GM13976 (cell line): ENCODE measurements at places on chromosomes 11 and 22.

DNA sequence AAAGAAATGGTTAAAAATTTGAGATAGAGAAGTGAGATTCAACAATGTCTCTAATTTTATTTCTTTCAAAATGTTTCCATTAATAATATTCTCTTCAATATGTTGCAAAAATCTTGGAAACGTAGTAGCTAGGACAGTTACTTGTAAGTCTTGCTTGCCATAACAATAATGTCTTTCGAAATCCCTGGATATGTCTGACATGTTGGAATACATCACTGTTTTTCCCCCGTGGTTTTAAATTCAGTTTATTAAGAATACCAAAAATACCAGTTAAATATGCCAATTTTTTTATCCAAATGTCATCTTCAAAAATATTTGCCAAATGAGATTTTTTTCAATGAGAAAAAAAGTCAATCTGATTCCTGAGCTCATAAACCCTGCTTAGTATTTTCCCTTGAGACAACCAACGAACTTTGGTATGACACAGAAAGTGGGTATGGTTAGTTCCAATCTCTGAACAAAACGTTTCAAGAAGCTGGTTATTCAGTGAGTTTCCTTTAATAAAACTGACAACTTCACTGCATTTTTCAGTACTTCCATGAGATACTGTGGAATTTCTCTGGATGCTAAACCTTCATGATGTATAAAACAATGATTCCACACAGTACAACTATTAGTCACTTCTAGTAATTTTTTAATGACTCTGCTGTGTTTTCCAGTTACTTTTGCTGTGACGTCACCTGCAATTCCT is 36.7 kb upstream of the AMPD3 start:
- DNase-seq, result no peak

DNA sequence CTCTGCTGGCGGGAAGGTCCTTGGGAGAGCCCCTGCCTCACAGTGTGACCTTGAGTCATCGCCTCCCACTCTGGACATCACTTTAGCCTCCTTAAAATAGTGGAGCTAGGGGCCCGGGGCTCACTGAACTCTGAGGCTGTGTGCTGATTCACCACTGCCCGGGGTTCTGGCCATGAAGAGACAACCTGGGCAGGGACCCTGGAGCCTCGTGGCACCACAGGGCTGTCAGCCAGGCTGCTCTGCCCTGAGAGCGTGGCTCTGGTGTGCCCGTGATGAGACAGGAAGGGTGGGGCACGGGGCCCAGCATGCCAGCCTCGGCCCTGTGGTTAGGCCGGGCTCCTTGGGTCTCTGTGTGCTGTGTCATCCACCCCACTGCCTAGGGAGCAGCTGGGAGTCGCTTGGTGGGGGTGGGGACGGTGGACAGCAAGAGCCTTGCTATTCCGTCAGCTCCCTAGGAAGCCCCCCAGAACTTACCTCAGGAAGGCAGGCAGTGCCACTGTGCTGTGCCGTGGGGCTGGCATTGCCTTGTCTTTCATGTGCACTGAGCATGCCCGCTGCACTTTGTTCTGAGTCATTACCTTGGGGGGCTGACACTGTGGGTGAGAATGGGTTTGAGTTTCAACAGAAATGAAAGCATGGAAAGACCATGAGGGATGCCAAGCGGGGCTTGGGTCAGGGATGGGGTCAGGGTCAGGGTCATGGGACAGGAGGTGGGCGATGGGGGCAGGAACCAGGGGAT is 31.7 kb downstream of the TPCN2 start:
- no peak for DNase-seq

DNA sequence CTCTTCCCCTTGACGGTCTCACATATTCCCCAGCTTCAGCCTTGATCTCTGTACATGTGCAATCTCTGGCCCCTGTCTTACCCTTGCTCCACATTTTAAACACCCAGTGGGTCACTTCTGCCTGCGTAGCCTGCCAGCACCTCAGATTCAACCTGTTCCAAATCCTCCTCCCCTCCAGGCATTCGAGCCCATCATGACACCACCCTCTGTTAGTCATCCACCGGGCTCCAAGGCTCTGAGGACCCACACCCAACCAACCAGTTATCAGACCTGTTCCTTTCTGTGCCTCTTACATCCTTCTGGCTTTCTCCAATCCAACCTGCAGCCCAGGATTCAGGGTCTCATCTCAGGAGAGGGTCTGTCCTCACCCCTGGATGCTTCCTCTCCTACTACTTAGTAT is 119.8 kb upstream of the TBCEL start:
- no peak for DNase-seq

DNA sequence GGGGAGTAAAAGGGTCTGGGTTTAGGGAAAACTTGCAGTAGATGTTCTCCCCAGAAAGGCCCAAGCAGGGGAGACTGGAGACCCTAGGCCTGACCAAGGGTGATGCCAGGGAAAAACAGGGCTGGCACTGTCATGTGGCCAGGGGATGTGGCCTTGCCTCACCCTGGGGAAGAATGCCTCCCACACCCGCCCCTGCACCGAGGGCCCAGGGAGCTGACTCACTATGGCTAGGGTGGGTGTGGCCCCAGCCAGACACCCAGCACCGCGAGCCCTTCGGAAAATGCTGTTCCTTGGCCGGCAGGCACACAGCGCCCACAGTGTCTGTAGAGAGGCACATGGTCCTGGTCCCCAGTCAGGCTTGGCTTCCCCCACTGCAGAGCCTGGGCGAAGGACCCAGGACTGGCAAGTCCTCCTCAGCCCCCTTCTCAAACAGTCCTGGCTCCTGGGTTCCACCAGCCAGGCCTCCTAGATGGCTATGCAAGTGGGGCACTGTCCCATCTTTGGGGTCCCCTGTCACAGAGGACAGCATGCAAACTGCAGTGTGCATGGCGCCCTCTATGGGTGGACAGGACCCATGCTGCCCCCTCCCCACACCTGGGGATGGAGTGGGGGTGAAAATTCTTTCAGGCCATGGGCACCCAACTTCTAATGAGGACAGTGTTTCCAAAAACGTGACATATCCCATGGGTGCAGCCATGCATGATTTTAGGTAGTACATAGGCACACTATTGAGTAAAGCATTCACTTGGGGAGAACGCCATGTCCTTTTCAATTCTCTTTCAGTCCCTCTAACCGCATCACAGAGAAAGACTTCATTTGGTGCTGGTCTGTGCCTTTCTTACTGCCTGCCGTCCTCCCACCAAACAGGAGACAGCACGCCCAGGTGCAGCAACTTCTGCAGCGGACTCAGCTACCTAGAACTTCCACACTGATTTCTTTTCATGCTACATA is 15.2 kb downstream of the TMPRSS5 start:
- DNase-seq, result peak; percentile 61

- DNase-seq, result no peak
Measured at GRCh38 chr22:27877501-27877900, 41.6 kb downstream of the PITPNB start.

DNA sequence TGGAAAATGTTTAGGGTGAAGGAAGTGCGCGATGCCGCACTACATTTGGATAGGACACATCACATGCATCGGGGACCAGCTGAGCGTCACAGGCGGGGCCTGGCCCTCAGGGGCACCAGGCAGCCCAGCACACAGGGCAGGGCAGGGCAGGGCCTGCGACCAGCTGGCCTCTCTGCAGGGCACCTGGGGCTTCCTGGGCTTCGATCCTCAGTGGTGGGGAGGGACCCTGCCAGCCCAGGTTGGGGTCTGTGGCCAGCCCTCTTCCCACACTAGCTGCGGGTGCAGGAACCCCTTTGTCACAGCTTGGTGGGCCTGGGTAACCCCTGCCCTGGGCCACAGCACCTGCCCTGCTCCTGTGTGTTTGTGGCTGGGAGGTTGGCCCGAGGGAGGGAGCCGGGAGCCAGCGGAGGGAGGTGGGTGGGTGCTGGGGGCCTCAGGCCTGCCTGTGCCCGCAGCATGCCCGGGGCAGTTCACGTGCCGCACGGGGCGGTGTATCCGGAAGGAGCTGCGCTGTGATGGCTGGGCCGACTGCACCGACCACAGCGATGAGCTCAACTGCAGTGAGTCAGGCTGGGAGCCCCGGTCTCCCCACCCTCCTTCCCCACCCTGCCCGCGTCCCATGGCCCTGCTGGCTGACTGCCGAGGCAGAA is 37.9 kb downstream of the ST14 start:
- no peak for DNase-seq

GRCh38 chr11:8262552-8263108 is 1.0 kb downstream of the LMO1 start:
- peak; percentile 63 for DNase-seq

- no peak for DNase-seq
Measured at GRCh38 chr11:86704710-86705109, 32.3 kb upstream of the ME3 start.

GRCh38 chr22:46612904-46613605 is 7.1 kb upstream of the GRAMD4 start:
- no peak for DNase-seq

- no peak for DNase-seq
Measured at GRCh38 chr11:2132874-2133240, 6.3 kb downstream of the IGF2 start.

DNA sequence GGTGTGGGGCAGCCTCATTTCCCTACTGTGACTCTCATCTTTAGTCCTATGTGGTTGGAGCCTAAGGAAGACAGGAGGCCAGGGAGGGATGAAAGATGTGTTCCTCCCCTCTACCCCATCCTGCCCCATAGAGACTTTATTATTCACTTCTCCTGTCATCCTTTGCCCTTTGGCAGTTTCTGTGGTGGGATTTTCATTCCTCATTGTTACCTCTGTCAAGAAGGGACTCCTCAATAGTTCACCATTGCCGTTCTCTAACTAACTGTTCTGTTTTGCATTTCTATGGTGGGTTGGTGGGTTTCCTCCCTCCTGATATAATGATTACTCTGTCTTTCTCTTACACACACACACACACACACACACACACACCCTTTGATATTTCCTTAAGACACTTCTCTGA is 202.3 kb downstream of the DSCAML1 start:
- no peak for DNase-seq

GRCh38 chr11:112100462-112100861 is 13.8 kb downstream of the SDHD start:
- DNase-seq, result no peak

GRCh38 chr22:26860301-26860700 is 202.9 kb downstream of the MIAT start:
- DNase-seq, result no peak

DNA sequence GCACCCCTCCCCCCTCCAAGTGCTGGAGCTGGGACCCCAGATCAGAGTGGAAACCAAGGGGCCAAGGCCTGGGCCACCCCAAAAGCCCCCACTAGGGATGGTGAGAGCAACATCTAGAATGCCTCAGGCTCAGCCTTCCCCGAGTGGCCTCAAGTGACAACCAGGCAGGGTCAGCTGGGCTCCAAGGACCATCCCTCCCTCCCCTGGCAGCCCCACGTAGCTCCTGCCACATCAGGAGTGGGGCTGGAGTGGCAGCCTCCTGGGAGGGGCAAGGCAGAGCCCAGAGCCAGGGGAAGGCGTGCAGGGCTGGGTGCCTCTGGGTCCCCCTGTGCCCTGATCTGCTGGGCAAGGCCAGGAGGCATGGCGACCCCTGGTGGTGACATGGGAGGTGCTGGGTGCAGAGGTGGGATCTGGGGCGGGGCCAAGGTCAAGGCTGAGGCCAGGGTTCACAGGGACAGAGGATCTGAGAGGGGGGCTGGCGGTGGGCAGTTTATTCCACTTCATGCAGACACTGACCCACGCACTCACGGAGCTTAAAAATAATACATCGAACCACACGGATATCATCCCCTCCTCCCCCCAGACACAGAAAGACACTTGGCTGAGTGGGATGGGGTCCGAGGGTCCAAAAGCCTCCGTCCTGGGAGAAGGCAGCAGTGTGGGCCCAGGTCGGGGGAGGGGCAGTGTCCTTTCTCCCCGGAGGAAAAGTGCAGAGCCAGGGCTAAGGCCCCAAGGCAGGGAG is 15.8 kb upstream of the EHD1 start:
- DNase-seq, result peak; percentile 94

DNA sequence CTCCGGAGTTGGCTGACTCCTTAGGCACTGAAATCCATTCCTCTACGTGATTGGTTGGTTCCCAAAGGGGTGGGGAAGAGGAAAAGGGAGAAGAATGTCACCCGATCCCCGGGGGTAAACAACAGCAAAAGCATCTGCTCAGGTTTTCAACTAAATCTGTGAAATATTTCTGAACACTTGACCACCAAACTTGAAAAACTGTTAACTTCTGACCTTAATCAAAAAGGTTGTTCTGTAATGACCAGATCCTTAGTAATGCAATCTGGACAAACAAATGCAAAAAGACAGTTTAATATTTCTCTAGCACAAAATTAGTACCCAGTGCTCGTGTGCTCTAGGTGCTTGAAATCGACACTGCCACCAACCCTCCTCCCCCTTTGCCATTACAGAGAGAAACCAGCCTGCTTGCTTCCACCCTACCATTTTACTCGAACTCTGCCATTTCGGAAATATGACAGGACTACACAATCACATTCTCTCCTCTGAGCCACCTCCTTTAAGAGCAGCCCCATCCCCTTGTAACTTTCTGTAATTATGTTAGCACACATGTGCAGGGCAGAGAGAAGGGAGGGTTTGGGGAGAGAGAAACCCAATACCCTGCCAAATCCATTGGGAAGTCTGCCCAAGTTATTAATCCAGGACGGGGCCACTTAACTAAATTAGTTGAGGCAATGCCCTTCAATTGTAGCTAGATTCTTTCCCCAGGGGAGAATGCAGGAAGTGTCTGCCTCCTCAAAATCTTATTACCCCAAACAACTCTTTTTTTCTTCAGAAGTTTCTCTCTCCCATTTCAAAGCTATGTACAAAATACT is 113.8 kb downstream of the RBFOX2 start:
- DNase-seq, result no peak

DNA sequence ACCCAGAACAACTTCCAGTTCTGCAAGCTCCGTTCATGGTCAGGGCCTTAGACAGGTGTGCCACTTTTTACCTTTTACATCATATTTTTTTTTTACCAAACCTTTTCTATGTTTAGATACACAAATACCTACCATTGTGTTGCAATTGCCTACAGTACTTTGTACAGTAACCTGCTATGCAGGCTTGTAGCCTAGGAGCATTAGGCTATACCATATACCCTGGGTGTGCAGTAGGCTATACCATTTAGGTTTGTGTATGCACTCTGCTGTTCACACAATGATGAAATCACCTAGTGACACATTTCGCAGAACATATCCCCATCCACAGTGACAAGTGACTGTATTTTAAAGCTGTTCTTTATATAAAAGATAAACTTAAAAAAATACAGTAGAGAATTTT is 29.6 kb downstream of the APIP start:
- no peak for DNase-seq

- DNase-seq, result no peak
Measured at GRCh38 chr11:876545-876944, 33.9 kb downstream of the TSPAN4 start.

DNA sequence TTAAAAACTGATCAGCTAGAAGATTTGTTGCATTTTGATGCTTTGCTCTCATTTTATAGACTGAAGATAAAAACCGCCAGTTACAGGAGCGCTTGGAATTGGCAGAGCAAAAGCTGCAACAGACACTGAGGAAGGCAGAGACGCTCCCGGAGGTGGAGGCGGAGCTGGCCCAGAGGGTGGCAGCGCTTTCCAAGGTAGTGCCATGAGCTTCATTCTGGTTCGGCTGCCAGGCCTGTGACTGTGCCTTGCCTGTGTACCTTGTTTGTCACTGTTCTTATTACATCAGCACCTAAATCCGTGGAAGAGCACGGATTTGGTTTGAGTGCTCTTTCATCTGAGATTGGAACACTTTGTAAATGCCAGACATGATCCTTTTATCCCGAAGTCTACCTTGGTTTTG is 61.4 kb downstream of the PPFIA1 start:
- DNase-seq, result no peak

GRCh38 chr11:43852057-43852636 is 28.5 kb upstream of the ALKBH3 start:
- DNase-seq, result peak; percentile 75
